Left renal cortex interstitium (tissue), 4 donors: ENCODE measurements at places on chromosomes 13 and 19. TPM values are rescaled to one million over a fixed set of nuclear protein-coding genes. Genes with fewer than 3 reads are reported as not detected.

The PROZ gene
- 0.86 TPM for polyA plus RNA-seq

The SLC17A7 gene
- 0.42 TPM for polyA plus RNA-seq

- no peak for DNase-seq
These were observed 30.9 kb downstream of the FAM216B start for GRCh38 chr13:42812316-42812715.

The TMEM59L gene
- 3.8 TPM for polyA plus RNA-seq

The TTYH1 gene
- polyA plus RNA-seq: 10.2 TPM

DNA sequence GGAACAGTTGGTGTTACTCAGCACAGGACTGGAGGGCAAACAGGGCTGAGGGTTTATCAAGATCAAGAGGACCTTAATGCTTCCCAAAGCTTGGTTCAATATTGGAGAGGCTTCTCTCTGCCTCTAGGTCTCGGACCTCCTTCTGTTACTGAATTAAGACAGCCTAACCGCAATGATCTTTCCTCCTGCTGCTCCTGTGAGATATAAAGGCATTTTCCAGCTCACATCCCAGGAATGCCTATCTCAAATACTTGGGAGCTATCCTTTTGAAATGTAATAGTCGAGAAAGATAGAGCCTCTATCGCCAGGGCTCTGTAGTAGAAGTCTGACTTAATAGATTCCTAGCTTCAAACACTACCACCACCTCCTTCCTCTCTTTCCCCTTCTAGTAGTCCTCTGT is 1475.0 kb downstream of the SLITRK1 start:
- no peak for DNase-seq

GRCh38 chr13:36875961-36876360 is 44.1 kb downstream of the SMAD9 start:
- DNase-seq: no peak

DNA sequence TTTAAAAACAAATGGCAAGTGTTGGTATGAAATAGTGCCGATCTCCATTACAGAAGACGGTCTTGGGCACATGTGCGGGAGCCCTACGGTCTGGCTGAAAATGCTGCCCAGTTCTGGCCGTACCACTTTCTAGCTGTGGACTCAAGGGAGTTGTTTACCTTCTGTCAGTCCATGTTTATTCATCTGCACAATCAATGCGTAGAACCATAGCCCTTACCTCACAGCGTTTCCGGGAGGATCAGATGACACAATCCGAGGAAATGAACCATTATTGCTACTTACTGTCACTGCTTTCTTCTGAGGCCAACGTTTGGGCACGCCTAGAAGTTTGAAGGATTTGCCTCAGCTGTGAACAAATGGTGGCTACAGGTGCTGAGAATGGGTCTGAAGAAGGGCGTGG is 31.2 kb downstream of the GADD45B start:
- no peak for DNase-seq

GRCh38 chr13:97727991-97728390 is 225.5 kb upstream of the IPO5 start:
- no peak for DNase-seq

The CEACAM7 gene
- polyA plus RNA-seq: not detected

The NCR1 gene
- polyA plus RNA-seq: not detected
